Activated CD4-positive, alpha-beta T cell treated with anti-CD3 and anti-CD28 coated beads, Interleukin-2, amount 10 ng/mL, durations not matched to agents 7 days and 5 days (primary cell): ENCODE measurements at places on chromosomes 7 and 10.

GRCh38 chr10:22988581-22989360 is 60.9 kb downstream of the ARMC3 start:
- DNase-seq, result peak; percentile 79

DNA sequence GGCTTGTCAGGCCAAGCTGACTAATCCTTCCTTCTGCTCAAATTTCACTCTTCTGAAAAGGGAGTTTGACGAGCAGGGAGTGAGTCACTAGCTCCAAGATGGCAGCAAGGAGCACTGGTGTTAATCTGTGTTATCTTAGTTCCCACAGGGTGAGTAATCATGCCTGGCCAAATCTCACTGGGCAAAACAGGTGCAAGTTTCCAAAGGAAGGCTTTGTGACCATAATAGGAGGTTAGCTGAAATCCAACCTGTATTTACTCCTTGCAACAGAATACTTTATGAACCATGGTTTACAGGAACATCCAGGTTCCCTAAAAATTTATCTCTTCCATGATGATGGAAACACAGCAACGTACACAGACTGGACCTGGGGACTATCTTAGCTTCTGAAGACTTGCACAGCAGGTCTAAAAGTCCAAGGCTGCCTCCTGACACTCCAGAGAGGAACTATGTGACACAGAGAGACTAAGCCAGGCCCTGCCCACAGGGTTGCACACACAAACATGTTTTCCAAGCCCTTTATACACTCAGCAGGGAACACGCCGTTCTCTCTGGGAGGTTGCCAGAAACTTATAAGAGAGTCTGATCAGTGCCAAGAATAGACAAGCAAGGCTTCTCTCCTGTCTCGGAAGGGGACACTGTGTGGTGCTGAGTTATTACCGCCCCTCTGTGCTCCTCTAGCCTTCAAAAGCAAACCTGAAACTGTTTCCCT is 46.3 kb downstream of the PDK4 start:
- no peak for DNase-seq

- DNase-seq, result no peak
Observed at GRCh38 chr7:7249814-7250213, 67.5 kb downstream of the C1GALT1 start.

- DNase-seq, result no peak
Observed at GRCh38 chr10:104559935-104560334, 81.2 kb upstream of the SORCS3 start.

DNA sequence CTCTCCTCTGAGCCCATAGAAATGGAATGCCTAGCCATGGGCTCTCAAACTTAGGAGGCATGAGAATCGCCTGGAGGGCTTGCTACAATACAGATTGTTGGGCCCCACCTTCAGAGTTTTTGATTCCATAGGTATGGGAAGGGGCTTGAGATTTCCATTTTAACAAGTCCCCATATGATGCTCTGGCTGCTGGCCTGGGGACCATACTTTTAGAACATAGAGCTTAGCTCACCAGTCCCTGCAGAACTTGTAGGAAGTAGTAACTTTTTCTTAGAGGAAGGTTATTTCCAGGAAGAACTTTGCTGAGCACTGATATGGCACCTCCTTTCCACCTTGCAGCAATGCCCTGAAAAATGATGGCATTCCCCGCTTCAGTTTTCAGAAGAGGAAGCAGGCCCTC is 177.0 kb upstream of the ZMIZ1 start:
- no peak for DNase-seq

GRCh38 chr7:113812591-113813255 is 106.1 kb downstream of the PPP1R3A start:
- no peak for DNase-seq

DNA sequence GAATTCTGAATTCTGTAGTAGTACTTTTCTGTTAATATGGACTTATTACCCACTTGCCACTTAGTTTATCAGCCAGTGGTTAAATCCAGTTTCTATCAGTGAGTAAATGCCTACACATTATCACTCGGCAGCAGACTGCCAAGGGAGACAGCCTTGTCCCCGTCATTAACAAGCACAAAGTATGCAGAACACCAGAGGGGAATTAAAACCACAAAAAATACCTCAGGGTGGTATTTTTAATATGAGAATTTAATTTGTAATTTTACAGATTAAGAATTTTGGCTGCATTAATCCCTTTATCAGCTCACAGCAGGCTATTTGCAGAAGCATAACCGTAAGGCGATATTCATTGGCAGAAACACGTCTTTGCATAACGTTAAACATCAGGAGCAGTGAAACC is 150.0 kb upstream of the FZD1 start:
- no peak for DNase-seq

GRCh38 chr10:23780331-23780730 is 341.5 kb downstream of the OTUD1 start:
- DNase-seq, result no peak

GRCh38 chr7:134452419-134452838 is 6.5 kb downstream of the AKR1B1 start:
- DNase-seq, result no peak

GRCh38 chr10:288316-289200 is 153.3 kb downstream of the ZMYND11 start:
- no peak for DNase-seq

- no peak for DNase-seq
Observed at GRCh38 chr10:28219251-28219650, 83.6 kb downstream of the MPP7 start.

GRCh38 chr10:38054361-38054797 is 39.8 kb upstream of the ZNF37A start:
- no peak for DNase-seq

- DNase-seq, result no peak
Observed at GRCh38 chr10:133159950-133160825, at the start of gene KNDC1. TSS of gene KNDC1 (plus strand) at chr10:133160219. CDS start at chr10:133160468, 249 bp downstream.

DNA sequence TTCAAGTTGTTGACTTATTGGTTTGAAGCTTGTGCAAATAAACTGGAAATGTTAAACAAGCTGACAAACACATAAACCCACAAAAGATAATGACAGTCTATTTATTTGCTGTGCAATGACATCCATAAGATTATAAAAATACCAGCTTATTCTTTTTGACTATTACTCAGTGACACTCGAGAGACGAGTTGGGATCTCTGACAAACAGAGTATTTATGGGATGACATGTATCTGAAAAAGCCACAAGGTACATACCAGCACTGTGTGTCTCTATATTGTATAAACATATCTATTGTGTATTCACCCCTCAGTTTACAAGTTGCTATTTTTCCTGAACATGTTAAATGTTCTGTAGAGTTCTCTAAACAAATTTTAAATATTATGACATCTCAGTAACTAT is 88.9 kb downstream of the CHRM2 start:
- no peak for DNase-seq

DNA sequence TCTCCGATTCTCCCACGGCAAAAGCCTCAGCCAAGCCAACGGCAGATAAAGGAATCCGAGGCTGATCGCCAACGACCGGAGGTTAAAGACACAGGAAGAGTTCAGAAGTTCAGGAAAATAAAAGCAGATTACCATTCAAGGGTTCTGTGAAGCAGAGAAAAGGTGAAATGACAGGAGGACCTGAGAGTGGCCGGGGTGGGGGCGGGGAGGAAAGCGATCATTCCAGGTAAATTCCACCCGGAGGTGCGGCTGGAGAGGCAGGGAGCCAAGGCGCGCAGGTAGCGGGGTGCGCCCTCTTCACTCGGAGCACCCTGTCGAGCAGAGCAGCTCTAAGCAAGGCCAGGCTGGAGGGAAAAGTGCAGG is 35.3 kb upstream of the SEPHS1 start:
- no peak for DNase-seq

DNA sequence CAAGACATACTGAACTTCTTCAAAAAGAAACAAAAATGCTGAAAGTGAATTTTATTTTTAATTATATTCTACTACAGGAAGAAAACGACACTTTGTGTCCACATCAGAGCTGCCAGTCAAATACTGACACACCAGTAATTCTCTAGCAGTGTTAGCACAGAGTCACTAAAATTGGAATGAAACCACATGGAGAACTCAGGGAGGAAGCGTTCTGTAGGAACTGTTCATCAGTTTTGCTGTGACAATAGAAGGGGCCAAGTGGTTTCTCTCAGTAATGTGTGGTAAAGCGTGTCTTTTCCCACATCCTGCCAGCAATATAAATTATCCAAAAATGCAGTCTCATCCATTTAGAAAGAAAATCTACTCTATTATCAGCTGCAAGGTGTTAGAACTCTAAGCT is 683.3 kb downstream of the GRM8 start:
- DNase-seq, result no peak

DNA sequence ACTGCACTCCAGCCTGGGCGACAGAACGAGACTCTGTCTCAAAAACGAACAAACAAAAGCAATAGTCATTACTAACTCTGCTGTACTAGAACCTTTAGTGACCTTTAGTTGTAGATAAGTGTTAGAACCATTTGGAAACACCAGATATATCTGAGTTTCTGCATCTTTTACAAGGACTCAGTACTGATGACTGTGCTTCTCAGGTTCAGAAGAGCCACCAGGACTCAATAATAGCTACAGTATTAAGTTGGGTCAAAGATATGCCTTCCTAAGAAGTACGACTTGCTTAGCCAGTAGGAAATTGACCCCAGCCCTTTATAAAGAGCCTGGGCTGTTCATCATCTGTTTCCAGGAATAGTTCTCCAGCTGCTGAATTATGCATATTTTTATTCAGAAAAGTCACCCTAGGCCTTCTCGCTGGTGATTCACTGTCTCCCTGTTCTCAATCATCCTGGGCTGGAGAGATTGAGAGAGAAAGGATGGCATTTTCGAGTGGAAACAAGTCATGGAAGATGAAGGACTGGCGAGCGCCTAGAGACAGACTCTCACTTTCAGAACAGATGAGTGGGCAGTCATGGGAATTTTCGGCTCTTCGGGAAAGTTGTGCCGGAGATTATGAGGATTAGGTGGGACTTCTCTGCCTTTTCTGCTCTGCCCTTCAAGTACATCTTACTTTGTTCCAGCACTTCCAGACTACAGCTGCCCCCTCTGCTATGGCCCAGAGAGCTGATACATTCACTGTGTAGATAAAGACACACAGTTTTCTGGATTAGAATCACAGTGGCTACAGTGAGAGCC is 316.1 kb downstream of the CCDC3 start:
- DNase-seq, result no peak

DNA sequence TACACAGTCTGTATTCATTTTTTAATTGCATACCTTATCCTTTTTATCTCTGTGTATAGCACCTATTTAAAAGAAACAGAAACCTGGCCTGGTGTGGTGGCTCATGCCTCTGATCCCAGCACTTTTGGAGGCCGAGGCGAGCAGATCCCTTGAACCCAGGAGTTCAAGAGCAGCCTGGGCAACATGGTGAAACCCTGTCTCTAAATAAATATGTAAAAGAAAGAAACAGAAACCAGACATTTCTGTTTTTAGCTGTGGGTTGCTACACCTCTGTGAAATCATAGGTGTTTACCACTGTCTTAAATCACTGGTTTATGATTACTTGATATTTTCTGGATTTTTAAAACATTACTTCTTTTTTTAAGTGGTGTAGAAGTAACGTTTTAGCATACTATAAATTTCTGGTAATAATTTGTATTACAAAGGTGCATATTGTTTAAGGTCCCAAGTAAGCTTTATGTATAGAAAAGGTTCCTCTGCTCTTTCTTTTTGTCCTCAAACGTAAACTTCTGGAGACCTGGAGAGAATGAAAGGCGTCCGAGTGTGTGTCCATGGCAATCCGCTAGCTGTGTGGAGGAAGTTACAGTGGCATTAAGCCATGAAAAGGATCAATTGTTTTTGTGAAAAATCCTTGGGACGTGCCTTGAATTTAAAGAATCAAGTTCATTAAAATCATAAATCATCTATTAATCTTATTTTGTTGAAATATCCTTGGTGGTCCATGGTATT is 41.1 kb downstream of the PTPRZ1 start:
- DNase-seq, result no peak

DNA sequence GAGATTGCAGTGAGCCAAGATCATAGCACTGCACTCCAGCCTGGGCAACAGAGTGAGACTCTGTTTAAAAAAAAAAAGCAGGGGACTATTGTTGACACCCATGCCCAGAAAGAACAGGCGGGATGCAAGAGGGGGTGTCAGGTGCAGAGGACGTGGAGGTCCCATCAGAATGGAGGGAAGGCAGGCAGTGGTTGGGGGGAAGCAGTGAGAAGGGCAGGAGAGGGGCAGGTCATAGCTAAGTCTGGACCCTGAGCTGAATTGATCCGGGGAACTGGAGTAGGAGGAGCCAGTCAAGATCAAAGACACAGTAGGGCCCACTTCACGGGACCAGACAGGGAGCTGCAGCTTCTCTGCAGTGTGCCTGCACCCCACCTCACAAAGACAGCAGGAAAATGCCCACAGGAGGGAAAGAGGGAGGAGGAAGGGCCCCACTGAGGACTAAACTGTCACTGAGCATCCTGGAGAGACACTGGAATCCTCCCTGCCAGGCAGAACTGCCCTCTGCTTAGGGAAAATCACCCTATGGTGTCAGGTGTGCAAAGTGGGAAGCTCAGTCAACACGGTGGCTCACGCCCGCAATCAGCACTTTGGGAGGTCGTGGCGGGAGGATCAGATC is 27.3 kb upstream of the ECHDC3 start:
- DNase-seq, result no peak

GRCh38 chr10:124091646-124092249 is 1.6 kb downstream of the CHST15 start:
- DNase-seq, result no peak

DNA sequence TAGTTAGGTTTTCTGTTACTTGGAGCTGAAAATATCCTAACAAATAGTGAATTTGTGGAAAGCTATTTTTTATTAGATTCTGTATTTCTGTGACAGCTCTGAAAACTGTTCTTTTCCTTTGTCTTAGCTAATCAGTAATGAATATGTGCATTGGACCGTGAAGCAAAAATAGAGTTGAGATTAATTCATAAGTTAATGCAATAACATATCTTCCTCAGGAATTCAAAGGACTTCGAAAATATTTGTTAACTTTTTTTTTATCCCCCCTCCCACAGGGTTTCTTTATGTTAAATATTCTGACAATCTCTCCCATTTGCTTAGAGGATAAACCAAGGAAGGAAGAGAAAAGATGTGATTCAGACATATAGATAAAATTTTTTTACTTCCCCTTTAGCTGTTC is 101.4 kb downstream of the PODXL start:
- DNase-seq, result no peak

DNA sequence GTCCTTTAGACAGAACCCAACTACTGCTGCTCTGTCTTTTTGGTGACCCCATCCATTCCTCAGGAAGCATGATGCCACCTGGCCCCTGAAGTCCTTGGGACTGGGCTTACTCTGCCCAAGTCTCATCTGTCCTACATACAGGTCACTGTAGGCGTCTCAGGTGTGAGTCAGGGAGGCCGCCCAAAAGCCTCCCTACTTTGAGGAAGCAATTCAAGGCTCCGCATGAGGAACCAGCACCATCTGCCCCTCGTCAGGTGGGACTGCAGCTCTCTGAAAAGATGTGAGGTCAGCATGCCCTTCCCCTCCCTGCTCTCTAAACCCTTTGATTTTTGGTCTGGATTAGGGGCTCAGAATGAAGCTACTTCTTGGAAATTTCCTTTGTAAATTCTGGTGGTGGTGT is 354.8 kb downstream of the CXCL12 start:
- DNase-seq, result peak; percentile 22

GRCh38 chr10:132492323-132493025 is 45.1 kb upstream of the INPP5A start:
- DNase-seq, result no peak

GRCh38 chr10:13536674-13537366 is 8.0 kb upstream of the BEND7 start:
- no peak for DNase-seq
